Posterior vena cava (tissue), 2 donors: ENCODE measurements at places on chromosomes 3 and 15. TPM values are rescaled to one million over a fixed set of nuclear protein-coding genes. Genes with fewer than 3 reads are reported as not detected.
A peak's percentile ranks its signal among the peaks of the same experiment; 100 is the strongest.

DNA sequence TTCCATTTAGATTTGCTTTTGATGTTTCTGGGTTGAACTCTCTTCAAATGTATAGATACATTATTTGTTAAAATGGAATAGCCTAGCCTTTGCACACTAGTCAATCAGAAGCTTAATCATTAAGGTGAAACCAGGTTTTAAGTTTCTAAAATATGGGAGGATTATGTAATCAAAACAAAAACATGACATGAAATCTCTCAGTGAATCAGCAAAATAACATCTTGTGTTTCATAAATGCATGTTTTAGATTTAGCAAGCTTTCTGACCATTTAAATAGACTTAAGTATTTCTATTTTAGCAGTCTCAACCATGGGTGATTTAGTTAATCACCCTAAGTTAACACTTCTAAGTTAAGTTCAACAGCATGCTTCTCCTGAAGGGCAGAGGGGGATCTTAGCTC is 11.3 kb downstream of the GTF2E1 start:
- DNase-seq, result no peak

ACP3 gene
- 1.3 TPM for total RNA-seq

SLC28A1 gene
- not detected for total RNA-seq

DNA sequence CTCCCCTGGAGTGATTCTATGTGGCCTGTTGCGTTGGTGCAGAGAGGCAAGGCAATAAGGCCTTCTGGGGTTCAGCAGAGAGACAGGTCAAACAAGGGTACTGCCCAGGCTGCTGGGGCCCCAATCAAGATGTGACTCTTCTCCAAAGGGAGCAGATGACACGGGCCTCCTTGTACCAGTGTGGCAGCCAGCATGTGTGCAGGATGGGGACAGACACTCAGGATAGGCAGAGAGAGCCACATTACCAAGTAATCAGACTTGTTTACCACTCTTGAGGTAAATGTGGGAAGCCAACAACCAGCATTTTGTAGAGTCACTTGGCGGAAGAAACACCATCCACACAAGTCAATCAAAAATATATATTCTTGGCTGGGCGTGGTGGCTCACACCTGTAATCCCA is 95.3 kb upstream of the DLG1 start:
- DNase-seq, result peak; percentile 34

DNA sequence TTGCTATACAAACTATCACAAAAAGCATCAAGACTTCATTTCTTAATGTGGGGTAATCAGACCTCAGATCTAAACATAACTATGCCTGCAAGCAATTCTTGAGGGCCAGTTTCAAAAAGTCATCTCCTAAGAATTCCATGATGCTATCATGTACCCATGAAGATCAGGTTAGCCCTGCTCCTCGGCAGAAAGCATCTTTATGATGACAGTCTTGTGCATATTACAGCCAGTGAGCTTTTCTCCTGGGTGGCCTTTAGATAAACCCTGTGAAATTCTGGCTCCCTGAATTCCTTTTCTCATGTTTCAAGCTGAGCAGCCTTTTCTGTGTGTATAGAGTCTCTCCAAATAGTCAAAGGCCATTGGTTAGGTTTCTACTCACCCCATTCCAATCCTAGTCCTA is 201.9 kb upstream of the MCTP2 start:
- no peak for DNase-seq

GRCh38 chr3:101036213-101036618 is 43.0 kb upstream of the ABI3BP start:
- DNase-seq, result peak; percentile 80

- DNase-seq, result no peak
These were observed 83.6 kb upstream of the AKAP13 start for GRCh38 chr15:85296615-85297402.

DNA sequence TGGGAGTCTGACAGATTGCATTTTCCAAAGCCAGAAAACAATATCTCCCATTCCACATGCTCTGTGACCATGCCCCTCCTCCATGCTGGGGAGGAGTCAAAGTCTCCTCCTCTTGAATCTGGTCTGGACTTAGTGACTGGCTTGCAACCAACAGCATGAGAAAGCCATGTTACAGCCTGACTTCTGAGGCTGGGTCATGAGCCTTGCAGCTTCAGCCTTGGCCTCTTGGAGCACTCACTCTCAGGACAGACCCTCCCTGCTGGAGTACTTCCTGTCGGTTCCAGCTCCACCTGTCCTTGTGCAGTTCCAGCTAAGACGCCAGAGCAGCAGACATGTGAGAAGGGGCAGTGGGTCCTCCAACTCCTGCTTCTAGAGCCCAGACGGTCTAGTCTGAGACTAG is 49.7 kb upstream of the RBSN start:
- DNase-seq, result no peak

- peak; percentile 4 for DNase-seq
These were observed 2.2 kb upstream of the RHCG start for GRCh38 chr15:89498574-89498906.
